WTC11 (cell line): ENCODE measurements at places on chromosomes 16 and 17.
A peak's percentile ranks its signal among the peaks of the same experiment; 100 is the strongest.

GRCh38 chr17:83126275-83126811 is 46.9 kb downstream of the METRNL start:
- DNase-seq: no peak

GRCh38 chr17:29401258-29401657 is 11.1 kb downstream of the TAOK1 start:
- DNase-seq: no peak

GRCh38 chr17:19414396-19415280 is 3.6 kb downstream of the RNF112 start:
- DNase-seq: no peak

GRCh38 chr16:69078073-69078472 is 27.4 kb upstream of the HAS3 start:
- DNase-seq: peak; percentile 62

DNA sequence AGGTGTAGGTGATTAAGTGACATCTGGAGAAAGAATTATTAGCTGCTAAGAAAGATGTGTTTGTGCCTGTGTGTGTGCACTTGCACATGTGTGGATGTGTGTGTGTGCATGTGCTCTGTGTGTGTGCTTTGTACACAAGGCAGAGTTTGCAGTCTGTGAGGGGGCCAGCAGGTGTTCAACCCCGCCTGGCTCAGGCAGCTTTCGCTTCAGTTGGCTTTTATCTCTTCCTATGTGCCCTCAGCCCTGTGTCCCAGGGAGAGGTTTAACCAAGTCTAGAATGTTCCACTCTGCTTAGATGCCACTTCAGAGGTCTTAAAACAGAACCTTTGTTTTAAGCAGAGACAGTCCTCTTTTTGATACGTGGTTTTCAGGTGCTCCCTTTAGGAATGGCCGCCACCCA is 58.8 kb downstream of the CDH13 start:
- no peak for DNase-seq

GRCh38 chr16:66220702-66221101 is 145.8 kb upstream of the CDH5 start:
- DNase-seq: no peak

- no peak for DNase-seq
Observed at GRCh38 chr16:49643429-49644144, 212.3 kb downstream of the ZNF423 start.

GRCh38 chr17:975371-975915 is 4.1 kb downstream of the NXN start:
- DNase-seq: no peak

DNA sequence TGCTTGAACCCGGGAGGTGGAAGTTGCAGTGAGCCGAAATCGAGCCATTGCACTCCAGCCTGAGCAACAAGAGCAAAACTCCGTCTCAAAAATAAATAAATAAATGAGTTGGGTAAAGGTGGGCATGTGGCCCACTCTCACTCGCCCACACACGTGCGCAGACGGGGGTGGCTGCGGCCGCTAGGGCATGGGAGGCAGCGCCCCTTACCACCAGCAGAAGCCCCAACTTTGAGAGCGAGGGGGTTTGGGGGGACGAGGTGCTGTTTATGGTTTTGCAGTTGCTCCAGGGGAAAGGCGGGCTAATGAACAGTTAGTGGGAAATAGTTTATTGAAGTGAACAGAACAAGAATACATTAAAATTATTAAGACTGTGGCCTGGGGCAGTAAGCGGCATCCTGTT is 14.9 kb upstream of the RBFOX3 start:
- DNase-seq: peak; percentile 2

GRCh38 chr16:31016018-31016417 is 5.6 kb upstream of the STX1B start:
- no peak for DNase-seq
